Thoracic aorta (tissue), 2 donors: ENCODE measurements at places on chromosomes 3 and 15.

DNA sequence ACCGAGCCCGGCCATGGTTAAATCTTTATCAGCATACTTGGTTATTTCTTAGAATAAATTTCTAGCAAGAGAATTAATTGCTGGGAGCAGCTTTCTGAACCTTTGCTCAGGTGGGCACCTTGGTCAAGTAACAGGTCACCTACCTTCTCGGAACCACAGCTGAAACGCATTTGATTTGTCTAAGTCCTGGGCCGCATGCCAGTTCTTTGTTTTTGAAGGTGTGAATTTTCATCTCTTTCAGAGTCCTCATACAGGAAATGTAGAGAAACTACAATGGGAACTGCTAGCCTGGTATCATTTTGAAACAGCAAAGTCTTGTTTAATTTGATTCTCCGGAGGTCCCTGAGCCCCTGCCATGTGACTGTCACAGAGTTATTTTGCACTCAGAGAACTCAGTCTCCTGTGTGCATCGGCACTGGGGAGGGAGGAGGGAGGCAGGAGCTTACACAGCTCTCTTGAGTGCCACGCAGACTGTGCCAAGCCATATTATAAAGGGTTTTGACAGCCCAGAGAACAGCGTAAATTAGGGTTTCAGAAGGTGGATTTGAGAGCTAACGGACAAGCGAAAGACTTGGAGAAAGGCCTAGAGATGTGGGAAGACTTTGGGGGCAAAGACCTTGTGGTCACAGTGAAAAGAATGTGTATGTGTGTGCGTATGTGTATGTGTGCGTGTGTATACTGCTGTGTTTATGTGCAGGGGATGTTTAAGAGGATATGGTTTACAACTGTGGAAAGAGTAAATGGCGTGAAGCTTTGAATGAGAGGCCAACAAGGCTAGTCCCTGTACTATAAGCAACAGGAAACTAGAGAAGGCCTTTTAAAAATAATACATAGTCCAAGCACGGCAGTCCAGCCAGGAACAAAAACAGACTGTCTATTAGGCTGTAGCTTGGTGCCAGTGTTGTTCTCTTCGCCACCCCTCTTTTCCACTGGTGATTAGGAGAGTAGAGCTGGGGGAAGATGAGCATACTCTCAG, 61.8 kb upstream of the ATP13A3 start:
- H3K27me3 ChIP-seq = no peaks in the 10 kb centered on the region
- no peaks in the 10 kb centered on the region for H3K36me3 ChIP-seq
- H3K4me3 ChIP-seq = no peak overlapping the region
- H3K27ac ChIP-seq = peak overlapping the region; percentile 60

DNA sequence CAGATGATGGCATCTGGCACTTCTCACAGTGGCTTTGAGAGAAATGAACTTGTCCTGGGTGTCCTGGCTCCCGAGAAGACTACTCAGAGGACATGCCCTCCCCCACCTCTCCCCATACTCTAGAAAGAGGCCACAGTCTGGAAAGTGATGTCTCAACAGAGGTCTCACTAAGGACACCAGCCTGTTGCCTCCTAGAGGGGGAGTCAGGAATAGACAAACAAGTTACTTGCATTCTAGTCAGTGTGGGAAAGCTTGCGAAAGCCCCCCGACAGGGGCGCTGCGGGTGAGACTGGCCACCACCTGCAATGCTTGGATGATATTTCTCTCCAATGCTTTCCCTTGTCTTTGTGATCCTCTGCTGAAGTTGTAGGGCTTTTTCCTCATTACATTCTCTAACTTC, 17.2 kb downstream of the B4GALT4 start:
- no peak overlapping the region for H3K27ac ChIP-seq
- no peak overlapping the region for H3K4me3 ChIP-seq
- DNase-seq = no peak
- no peaks in the 10 kb centered on the region for H3K27me3 ChIP-seq
- H3K4me1 ChIP-seq = no peaks in the 10 kb centered on the region
- H3K36me3 ChIP-seq = peaks cover 35% of the 10 kb centered on the region

DNA sequence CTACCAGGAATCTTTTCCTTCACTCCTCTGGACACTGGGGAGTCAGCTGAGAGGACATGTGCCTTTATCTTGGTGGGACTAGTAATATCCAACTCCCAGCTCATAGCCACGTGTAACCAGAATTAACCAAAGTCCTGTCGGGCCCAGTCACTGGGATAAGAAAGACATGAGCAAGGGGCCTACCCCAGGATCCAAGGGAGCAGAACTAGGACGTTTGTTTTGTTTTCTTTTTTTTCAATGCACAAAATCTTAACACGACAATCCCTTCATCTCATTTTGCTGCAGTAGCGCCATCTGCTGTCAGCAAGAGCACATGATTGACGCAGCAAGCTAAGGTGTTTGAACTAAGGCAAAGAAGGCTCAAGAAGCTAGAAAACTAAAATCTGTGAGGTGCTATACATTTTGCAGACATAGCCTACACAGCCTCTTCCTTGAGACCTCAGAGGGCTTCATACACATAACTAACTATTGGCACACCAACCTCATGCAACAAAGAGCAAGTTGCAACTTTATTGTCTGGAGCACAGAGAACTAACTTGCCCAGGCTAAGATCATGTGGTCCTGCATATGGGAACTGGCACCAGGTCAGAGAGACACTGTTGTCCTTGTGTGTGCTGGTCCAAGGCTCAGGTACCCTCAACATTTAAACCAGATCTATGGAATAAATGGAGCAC, 43.6 kb downstream of the RLBP1 start:
- peaks cover 32% of the 10 kb centered on the region for H3K36me3 ChIP-seq
- H3K27ac ChIP-seq = peak overlapping the region; percentile 43
- no peaks in the 10 kb centered on the region for H3K27me3 ChIP-seq
- peaks cover 6% of the 10 kb centered on the region for H3K4me1 ChIP-seq

DNA sequence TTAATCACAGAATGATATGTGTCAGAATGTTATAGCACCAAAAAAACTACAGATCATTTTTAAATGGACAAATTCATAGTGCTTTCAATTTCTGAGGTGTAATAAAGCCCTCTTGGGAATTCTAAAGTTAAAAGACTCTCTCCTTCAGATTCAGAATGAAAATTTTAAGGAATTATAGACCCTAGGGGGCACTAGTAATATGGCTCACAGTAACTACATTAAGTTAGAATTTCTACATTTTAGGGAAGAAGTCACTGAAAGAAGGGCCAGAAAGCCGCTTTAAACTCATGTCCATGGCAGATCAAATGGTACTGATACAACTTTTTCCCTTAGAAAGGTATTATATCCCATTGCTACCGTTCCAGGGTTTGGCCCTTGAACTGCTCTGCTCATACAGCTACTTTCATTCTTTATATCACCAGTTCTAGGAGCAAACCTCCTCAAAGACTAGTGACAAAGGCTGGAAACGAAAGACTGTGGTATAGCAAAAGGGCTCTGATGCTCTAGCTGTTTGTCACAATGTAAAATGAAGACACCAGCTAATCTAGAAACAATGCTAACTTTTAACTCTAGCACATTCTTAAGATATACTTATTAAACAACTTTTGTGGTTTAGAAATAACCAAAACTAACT, 18.1 kb downstream of the DAZL start:
- no peak for DNase-seq
- no peak overlapping the region for H3K4me3 ChIP-seq
- no peaks in the 10 kb centered on the region for H3K27me3 ChIP-seq
- no peaks in the 10 kb centered on the region for H3K36me3 ChIP-seq
- peaks cover 12% of the 10 kb centered on the region for H3K4me1 ChIP-seq

DNA sequence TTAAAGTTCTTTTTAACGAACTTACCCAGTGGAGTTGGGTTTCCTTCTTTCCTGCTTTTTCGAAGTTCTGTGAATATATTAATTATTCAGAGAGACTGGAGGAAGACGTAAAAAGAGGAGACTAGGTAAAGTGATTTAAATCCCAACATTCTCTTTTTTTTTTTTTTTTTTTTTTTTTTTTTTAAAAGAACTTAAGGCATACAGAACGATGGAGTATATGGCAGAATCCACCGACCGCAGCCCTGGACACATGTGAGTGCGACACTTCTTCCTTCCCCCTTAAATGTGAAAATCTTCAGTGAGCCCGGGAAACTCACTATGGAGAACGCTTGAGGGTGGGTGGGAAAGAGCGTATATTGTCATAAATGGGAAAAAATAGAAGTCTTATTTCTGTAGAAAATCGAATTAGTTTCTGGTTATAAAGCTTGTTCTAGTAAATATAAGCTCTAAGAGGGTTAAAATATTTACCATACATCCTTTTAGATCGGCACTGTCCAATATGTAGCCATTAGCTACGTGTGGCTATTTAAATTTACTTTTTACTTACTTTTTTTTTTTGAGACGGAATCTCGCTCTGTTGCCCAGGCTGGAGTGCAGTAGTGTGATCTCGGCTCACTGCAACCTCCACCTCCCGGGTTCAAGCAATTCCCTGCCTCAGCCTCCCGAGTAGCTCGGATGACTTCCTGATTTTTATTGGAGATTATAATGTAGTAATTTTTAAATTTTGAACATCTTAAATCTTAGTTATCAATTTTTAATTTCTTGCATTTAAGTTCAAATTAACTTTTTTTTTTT, 892 bp downstream of the NMD3 start:
- H3K4me3 ChIP-seq = peak overlapping the region; percentile 94
- peak overlapping the region; percentile 93 for H3K27ac ChIP-seq
- no peaks in the 10 kb centered on the region for H3K27me3 ChIP-seq
- H3K4me1 ChIP-seq = peaks cover 29% of the 10 kb centered on the region

- H3K4me1 ChIP-seq = no peaks in the 10 kb centered on the region
- H3K27me3 ChIP-seq = no peaks in the 10 kb centered on the region
- H3K4me3 ChIP-seq = no peak overlapping the region
- H3K36me3 ChIP-seq = no peaks in the 10 kb centered on the region
These were observed 492.6 kb downstream of the GABRG3 start for GRCh38 chr15:27463525-27464088.

DNA sequence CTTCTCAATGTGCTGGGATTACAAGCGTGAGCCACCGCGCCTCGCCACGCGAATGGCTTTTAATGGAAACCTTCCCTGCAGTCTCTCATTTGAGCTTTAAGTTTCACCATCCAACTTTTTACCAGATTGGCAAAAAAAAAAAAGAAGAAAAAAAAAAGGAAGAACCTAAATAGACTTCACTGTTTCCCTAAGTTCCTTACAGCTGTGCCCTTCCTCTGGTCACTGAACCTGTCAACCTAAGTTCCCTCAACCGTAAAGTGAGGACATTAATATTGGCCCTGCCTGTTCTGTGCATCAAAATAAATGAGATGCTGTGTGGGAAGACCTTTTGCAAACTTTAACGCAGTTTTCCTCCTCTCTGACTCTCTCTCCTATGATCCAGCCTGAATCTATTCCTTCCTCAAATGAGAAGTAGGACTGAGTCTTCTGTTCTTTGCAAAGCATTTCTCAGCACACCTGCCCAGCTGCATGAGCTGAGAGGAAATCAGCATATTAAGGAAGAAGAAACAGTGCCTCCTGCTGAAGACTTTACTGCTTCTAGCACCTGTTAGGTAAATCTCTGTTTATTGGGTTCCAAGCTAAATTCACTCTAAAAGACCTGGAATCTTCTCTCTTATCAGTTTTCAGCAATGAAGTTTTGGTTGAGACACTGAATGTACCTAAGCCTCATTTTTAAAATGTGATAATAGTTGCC, 99.6 kb upstream of the ETV5 start:
- no peaks in the 10 kb centered on the region for H3K27me3 ChIP-seq
- H3K4me3 ChIP-seq = no peak overlapping the region
- no peak for DNase-seq
- no peak overlapping the region for H3K27ac ChIP-seq

- DNase-seq = no peak
- no peak overlapping the region for H3K4me3 ChIP-seq
- H3K27ac ChIP-seq = no peak overlapping the region
- no peaks in the 10 kb centered on the region for H3K27me3 ChIP-seq
- H3K4me1 ChIP-seq = peaks cover 11% of the 10 kb centered on the region
These were observed 52.8 kb downstream of the ATP8B4 start for GRCh38 chr15:50066202-50066601.

GRCh38 chr3:66671291-66671690, 170.5 kb upstream of the LRIG1 start:
- no peaks in the 10 kb centered on the region for H3K27me3 ChIP-seq
- H3K36me3 ChIP-seq = no peaks in the 10 kb centered on the region
- DNase-seq = no peak
- H3K4me3 ChIP-seq = no peak overlapping the region
- peaks cover 3% of the 10 kb centered on the region for H3K4me1 ChIP-seq

- H3K4me1 ChIP-seq = peaks cover 86% of the 10 kb centered on the region
- no peaks in the 10 kb centered on the region for H3K27me3 ChIP-seq
- no peak for DNase-seq
These were observed 22.6 kb downstream of the TGFBR2 start for GRCh38 chr3:30628901-30629590.

DNA sequence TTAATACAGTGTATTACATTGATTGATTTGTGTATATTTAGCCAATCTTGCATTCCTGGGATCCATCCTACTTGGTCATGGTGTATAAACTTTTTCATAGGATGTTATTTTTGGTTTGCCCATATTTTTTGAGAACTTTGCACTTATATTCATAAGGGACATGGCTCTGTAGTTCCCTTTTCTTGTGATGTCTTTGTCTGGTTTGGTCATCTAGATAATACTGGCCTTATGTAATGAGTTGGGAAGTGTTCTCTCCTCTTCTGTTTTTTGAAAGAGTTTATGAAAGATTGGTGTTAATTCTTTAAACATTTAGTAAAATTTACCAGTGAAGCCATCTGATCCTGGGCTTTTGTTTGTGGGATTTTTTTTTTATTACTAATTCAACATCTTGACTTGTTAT, 9.6 kb downstream of the CHST13 start:
- no peak overlapping the region for H3K4me3 ChIP-seq
- no peaks in the 10 kb centered on the region for H3K36me3 ChIP-seq
- no peaks in the 10 kb centered on the region for H3K4me1 ChIP-seq
- no peak for DNase-seq
- no peak overlapping the region for H3K27ac ChIP-seq

GRCh38 chr15:47932261-47932660, 188.5 kb upstream of the SLC24A5 start:
- H3K4me1 ChIP-seq = no peaks in the 10 kb centered on the region
- H3K27ac ChIP-seq = no peak overlapping the region
- H3K4me3 ChIP-seq = no peak overlapping the region
- no peak for DNase-seq

DNA sequence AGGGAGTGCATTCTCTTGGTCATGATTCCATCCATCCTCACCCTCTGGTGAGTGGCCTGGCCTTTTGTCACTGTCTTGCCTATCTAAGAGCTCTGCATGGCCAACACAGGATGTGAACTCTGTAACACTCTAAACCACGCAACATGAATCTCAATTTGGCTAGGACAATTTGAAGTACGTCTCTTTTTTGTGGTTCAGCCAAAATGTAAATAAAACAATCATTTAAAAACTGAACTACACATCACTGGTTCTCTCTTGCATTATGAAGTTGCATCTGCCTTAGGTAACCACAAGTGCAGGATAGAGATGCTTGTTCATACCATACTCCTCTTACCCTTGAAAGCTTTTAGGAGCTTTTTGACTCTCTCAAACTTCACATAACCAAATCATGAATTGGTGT, 27.3 kb downstream of the CCR3 start:
- no peak overlapping the region for H3K4me3 ChIP-seq
- no peak for DNase-seq
- H3K27ac ChIP-seq = no peak overlapping the region
- H3K4me1 ChIP-seq = no peaks in the 10 kb centered on the region
